ENCODE measurements at places on chromosomes 2 and 18. TPM values are rescaled to one million over a fixed set of nuclear protein-coding genes. Genes with fewer than 3 reads are reported as not detected.

GRCh38 chr2:44441200-44441599, 79.5 kb downstream of the CAMKMT start:
- peak; percentile 11 for DNase-seq

DNA sequence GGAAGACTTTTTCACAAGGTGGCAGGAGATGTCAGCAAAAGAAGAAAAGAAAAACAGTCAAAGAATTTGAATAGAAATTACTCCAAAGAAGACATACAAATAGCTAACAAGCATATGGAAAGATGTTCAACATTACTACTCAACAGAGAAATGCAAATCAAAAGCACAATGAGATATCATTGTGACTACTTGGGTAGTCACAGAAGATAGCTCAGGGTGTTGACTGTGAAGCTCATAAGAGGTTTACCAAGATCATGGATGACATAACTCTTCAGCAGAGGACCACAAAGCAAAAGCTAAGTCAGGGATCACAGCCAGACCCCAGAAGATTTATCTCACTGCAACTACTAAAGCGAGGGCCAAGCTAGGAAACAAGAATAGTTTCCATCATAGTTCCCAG, 53.0 kb upstream of the TANK start:
- no peak for DNase-seq

Gene GAREM1
- total RNA-seq: 2.3 TPM

DNA sequence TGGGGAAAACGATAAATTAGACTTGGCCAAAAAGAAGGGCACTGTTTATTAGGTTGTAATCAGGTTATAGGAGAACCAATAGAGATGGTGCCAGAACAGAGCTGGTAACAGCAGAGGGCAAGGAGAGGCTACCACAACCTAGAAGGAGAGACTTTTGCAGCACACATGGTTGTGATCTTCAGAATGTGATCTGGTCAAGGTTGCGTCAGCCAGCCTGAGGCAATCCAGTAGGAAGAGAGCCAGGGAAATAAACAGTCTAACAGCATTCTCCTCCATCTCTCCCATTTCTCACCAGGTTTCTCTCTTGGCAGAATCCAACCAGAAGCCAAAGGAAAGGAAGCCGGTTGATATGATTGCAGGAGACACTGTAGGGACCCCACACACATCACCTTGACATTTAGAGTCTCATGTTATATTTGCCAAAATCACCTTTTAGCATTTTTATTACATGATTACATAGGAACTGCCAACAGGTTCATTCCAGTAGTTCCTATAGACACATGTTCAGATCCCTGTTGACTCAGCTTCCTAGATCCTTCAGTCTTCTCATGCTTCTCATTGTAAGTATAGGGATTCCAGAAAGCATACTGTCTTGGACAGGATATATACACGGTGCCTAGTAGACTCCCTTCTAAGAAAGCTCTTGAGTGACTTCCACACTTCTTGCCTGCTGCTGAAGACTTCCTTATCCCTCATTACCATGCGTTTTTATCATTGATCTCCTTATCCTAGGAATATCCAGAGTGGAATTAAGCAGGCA, 17.6 kb upstream of the SPATS2L start:
- peak; percentile 79 for DNase-seq

Gene SGO2
- total RNA-seq: 6.3 TPM

DNA sequence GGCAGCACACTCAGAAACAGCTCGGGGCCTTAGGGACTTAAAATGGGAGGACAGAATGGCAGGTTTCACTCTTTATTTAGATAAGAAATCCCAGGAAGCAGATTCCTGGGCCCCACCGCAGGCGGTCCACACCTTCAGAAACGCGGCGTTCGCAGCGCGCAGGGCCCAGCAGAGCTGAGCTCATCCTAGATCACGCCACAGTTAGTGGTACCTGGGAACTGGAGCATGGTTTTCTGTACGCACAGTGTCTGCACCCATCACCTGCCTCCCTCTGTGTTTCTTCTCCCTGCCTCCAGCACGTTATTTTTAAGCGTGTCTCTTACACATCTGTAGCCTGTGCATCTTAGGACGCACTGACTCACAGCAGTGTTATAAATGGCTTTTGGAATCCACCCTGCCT, 242.1 kb downstream of the ALPK2 start:
- DNase-seq: no peak

Gene EHD3
- 39.8 TPM for total RNA-seq

Gene CD226
- 1.1 TPM for total RNA-seq

- peak; percentile 88 for DNase-seq
Measured at GRCh38 chr2:63827749-63828148, 13.9 kb upstream of the UGP2 start.

Gene ALPP
- total RNA-seq: not detected

DNA sequence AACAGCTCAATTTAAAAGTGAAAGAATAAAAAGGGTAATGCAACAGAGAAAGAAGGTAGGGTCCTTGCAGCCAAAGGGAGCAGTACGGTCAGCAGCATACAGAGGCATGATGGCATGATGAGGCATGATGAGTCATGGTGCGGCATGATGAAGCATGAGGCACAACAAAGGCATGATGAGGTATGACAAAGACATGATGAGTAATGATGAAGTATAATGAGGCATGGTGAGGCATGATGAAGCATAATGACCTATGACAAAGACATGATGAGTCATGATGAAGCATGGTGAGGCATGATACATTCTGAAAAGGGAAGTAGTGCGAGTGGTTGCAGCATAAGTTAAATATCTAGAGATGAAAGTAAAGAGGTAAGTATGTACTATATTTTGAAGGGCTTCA, 673.2 kb downstream of the TMEM182 start:
- DNase-seq: no peak

- DNase-seq: peak; percentile 70
Measured at GRCh38 chr2:74915743-74916142, 42.7 kb upstream of the POLE4 start.
